ENCODE measurements at places on chromosomes 16 and 17.

DNA sequence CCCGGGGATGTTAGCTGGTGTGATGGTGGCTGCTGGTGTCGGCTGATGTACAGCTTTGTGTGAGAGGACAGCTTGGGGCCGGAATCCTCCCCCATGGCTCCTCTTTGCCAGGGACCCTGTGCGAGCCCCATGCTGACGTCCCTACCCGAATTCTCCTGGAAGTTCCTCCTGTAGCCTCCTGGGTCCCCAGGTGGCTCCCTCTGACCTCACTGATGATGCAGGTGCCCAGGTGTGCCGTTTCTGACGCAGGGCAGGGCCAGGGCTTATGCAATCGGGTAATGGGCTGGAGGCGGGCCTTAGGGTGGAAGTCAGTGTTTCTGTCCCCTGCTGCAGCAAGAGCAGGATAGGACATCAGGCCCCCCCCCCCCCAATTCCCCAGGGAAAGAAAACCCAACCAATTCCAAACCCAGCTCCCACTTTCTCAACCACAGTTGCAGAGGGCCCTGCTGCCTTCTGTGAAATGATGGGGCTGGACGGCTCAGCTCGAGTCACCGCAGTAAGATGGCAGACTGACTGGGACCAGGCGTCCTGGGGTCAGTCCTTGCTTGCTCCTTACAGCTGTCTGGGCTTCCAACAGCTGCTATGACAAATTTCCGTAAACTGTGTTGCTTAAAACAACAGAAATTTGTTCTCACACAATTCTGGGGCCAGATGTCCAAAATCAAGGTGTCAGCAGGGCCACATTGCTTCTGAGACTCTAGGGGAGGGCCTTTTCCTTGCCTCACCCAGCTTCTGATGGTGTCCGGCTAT lies 139.0 kb upstream of the PLCG2 start:
- DNase-seq = no peak

GRCh38 chr16:56101480-56101879 lies 89.8 kb upstream of the GNAO1 start:
- DNase-seq = no peak

DNA sequence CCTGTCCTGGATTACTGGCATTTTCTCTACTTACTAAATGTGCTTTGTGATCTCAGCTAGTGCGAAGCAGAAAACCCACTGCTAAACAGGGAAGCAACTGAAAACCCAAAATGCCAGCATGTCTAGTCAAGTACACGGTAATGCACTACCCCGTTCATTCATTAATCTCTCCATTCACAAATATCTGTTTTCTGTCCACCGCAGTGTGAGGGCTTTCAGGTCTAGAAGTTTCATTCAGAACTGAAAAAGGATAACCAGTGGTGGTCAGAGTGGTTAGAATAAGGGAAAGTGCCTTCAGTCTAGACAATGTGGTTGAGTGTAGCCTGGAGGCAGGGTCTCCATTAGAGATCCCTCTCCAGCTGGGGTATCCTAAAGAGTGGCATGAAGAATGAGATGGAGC lies 68.3 kb downstream of the C17orf67 start:
- no peak for DNase-seq

DNA sequence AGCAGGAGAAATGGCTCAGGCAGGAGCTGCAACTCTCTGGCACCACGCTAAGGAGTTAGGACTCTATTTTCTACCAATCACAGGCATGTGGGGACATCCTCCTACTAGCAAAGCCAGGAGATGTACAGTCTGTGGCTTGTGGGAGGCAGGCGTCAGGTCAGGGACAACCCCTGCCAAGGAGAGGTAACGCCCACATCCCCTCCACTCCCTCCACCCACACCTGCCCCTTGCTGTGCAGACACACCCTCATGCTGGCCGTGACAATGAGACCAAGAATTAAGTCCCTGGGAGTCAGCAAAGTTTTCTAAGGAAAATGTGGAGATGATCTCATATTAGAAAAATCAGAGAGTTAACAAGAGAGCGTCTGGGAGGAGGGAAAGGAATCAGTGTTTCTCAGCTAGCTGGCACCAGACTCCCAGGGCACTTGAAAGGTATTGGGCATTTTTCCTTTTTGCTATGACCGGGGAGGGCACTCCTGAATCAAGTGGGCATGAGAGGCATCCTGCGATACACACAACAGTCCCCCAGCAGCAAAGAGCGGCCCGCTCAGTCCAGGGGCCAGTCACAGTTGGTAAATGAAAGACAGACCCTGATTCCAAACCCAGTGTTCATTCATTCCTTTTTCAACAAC lies 87.3 kb upstream of the RPL38 start:
- no peak for DNase-seq

DNA sequence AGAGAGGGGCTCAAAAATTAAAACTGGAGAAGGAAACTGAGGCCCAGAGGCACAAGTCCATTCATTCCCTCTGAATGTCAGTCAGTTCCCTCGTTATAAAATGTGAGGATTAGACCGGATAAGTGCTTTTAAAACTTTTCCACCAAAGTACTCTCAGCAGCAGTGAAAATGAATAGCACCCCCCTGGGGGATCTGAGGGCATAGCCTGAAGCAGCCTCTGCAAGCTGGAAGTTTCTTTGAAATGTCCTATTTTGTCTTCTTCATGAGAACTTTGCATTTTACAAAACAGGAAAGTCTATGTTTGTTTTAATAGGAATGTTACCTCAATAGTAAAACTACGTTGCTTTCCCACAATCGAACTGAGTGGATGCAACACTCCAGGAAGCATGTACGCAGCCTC lies 273.0 kb downstream of the CEP112 start:
- no peak for DNase-seq

GRCh38 chr17:75654176-75654575 lies 12.8 kb downstream of the RECQL5 start:
- DNase-seq = no peak

GRCh38 chr16:72159386-72159785 lies 12.6 kb downstream of the PMFBP1 start:
- DNase-seq = no peak
